ENCODE measurements at places on chromosomes 2 and 18. TPM values are rescaled to one million over a fixed set of nuclear protein-coding genes. Genes with fewer than 3 reads are reported as not detected.

The ANKRD30B gene
- total RNA-seq, result not detected

The GALR1 gene
- not detected for total RNA-seq

The ACADL gene
- total RNA-seq, result 0.09 TPM

The ABCA12 gene
- 0.39 TPM for total RNA-seq

The SERPINB5 gene
- 0.07 TPM for total RNA-seq

The DNAJC5G gene
- not detected for total RNA-seq

The GULP1 gene
- total RNA-seq, result 29.9 TPM

The NDUFS1 gene
- 63.3 TPM for total RNA-seq

The MYCN gene
- not detected for total RNA-seq

The MAP3K19 gene
- total RNA-seq, result not detected

The SERPINB3 gene
- total RNA-seq, result not detected

The DSEL gene
- 0.29 TPM for total RNA-seq

The COL5A2 gene
- total RNA-seq, result 73.8 TPM

Data from A549 treated with RU486 at 1 μM for 4 hours (cell line).